ENCODE measurements at places on chromosomes 11 and 22.

DNA sequence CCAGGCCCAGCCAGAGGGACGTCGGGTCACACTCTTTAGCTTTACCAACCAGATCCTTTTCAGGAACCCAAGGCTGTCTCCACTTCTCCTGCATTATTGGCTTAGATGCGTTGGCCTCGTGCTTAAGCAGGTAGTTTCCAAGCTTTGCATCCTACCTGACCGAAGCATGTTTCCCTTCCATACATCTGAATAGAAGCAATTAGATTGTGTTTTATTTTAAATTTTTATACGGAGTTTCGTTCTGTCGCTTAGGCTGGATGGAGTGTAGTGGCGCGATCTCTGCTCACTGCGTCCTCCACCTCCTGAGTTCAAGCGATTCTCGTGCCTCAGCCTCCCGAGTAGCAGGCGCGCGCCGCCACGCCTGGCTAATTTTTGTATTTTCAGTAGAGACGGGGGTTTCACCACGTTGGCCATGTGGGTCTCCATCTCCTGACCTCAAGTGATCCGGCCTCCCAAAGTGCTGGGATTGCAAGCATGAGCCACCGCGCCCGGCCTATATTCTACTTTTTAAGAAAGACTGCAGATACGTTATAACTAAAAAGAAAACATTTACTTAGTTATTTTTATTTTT, 677 bp downstream of the DYNC2H1 start:
- DNase-seq = no peak

- no peak for DNase-seq
Observed at GRCh38 chr22:38614332-38615063, 41.7 kb downstream of the FAM227A start.

- no peak for DNase-seq
Observed at GRCh38 chr22:20420157-20420842, 17.3 kb downstream of the SCARF2 start.

DNA sequence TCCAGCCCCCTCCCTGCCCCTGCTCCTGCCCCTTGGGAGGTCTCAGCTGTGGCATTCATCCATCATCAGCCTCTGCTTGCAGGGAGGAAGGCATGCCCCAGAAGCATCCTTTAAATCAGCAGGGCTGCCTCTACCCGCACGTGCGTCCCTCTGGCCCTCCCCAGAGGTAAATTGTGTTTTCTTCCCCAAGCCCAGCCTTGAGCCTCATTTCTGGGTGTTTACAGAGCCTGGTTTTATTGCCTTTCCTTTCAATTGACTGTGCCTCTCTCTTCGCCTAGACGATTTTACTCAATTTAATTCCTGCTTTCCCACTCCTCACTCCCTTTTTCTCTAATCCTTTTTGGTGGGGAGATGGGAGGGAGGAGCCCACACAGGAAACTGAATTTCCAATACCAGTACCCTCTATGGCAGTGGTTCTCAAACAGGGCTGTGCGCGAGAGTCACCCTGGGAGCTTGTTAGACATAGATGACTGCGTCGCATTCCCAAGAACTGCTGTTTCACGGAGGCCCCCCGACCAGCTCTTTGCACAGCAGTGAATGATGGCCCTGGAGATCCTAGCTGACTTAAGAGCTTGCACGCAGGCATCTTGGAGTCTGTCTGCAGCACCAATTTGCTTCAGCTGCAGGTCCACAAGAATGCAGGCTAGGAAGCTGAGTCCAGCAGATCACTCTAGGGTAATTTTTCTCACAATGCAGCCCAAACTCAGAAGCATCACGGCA, 15.1 kb upstream of the OAF start:
- no peak for DNase-seq

DNA sequence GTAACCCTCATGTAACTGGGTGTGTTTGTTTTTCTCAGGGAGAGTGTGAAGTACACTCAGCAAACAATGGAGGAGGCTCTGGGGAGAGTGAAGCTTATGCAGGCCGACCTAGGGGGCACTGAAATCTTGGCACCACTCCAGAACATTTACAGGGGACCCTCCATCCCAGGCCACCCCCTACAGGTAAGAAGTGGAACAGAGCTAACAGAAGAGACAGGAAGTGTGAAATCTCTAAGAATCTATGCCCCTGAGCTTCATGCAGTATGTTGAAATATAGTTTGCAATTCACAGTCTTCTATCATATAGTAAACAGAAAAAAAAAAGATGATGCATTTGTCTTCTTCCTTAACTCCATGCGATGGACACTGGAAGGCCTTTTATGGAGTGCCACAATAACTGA, 8.4 kb downstream of the VWA5A start:
- DNase-seq = no peak

DNA sequence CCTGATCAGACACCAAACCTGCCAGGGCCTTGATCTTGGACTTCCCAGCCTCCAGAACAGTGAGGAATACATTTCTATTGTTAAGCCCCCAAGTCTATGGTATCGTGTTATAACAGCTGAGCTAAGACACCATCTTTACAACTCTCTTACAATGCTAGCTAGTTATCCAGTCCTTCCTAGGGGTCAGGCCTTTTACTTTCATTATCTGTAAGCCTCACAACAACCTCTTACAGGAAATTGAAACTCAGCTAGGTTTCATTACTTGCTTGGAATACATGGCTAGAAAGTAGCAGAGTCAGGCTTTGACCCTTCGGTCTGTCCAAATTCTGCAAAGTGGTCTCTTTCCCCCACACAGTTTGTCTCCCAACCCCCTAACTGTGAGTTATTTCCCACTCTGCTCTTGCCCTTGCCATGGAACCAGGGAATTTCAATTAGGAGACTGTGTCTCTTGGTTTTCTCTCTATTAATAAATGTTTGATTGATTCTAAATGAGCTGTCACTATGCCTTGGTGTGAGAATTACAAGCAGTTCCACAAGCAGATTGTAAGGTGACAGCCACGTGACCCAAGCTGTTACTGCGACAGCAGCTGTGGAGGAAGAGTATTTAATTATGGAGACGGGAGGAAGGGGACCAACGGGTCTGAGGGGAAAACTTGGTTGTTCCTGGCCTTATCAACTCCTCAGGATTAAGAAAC, 38.4 kb upstream of the CLMP start:
- DNase-seq = no peak

- no peak for DNase-seq
Observed at GRCh38 chr11:125886997-125887372, 483 bp upstream of the HYLS1 start.

DNA sequence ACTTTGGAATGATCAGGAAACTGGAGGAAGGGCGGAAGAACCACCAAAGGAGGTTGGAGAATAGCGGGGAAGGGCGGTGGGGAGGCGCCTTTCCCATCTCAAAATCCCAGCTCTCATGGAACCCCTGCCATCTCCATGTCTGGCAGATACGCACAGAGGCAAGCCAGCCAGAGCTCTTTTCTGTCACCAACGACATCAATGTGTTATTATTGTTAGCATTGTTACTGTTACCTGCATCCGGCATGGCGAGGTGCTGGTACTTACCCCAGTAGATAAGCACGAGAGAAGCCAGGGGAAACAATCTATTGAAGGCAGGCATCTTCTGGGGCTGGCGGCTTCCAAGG, 969 bp downstream of the SCN3B start:
- DNase-seq = no peak

DNA sequence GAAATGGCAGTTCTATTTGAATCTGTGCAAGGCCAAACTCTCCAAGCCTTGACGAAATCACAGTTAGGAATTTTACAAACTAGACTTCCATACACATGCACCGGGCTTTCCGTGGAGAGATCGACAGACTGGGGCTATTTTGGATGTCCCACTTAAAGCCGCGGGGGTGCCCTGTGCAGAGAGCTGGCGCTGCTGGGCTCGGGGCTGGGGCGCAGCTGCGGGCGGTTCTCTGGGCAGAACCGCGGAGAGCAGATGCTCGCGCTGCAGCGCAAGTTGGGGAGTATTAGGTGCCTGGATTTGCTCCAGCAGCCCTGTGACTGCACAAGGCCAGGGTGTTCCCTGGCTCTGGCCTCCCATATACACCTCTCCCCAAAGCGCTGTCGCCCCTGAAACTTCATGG, 67.2 kb downstream of the SPATA19 start:
- no peak for DNase-seq

DNA sequence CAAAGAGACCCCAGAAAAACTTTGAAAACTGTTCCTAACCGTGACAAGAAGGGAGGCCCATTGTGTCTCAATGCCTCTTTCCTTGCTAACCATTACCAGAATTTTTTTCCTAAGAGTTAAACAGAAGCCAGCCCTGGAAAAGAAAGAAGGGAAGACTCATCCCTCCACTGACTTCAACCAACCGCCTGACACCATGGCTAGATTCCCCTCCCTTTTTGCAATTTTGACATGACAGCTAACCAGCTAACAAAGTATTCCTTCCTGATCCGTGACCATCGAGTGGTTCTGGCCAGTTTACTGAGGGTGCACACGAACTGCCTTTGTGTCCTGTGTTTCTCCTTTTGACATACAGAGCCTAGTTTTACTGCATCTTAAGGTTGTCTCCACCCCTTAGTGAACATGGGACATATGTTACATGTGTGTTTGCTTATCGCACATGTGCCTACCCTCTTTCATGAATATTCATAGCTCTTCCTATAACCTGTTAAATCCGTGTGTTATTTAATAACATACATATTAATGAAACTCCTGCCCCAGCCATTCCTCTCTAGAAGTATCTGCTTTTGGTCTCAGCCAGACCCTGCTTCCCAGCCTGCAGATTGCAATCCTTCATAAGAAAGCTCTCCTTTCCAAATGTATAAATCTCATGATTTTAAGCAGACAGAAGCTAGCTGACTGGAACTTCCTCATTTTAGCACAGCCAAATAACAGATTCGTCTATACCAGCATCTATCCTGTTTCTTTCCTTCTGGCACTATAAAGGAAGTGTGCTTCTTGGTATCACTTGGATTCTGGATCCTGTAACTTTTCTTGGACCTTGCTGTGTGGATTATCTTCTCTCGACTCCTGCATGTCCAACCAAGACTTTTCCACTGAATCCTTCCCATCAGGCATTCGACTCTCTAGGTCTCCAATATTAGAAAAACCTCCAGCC, 37.8 kb downstream of the RASSF10 start:
- no peak for DNase-seq

Data from HEK293T (cell line).